Stimulated activated CD4-positive, alpha-beta T cell treated with anti-CD3 and anti-CD28 coated beads, Interleukin-1b, Interleukin-23, amount 100 ng/mL, for 1 hour (primary cell): ENCODE measurements at places on chromosomes 3 and 15.

DNA sequence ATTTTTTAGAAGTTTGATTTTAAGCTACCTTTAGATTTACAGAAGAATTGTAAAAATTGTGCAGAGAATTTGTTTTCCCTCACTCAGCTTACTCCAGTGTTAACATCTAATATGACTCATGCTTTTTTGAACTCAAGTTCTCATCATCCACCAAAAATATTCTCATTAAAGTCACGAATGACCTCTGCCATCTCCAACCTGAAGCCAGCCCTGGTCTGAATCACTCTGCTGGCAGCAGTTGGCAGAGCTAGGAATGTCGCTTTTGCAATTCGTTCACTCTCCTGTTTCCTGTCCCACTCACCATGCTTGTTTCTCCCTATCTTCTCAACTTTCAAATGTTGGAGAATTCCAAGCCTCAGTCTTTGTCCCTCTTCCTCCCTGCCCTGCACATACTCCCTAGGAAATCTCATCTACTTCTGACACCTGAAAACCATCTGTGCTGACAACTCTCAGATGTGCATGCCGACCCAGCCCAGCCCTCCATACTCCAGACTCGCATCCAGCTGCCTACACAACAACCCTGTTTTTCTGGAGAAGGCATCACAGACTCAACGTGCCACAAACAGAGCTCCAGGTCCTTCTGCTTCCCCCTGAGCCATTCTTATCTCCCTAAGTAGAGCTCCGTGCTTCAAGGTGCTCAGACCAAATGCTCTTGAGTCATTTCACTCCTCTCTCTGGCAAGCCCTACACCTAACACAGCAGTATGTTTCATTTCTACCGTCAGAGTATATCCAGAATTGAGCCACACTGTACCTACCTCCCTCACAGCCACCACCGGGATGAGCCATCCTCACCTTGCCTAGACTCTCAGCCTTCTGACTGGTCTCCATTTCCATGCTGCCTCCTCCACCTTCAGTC lies 24.9 kb downstream of the PRR23E start:
- DNase-seq: no peak

GRCh38 chr3:41320953-41321641 lies 121.8 kb downstream of the CTNNB1 start:
- DNase-seq: no peak

GRCh38 chr15:43439268-43439667 lies 53.7 kb downstream of the TP53BP1 start:
- no peak for DNase-seq

GRCh38 chr3:55988905-55989304 lies 479.4 kb downstream of the ERC2 start:
- no peak for DNase-seq

DNA sequence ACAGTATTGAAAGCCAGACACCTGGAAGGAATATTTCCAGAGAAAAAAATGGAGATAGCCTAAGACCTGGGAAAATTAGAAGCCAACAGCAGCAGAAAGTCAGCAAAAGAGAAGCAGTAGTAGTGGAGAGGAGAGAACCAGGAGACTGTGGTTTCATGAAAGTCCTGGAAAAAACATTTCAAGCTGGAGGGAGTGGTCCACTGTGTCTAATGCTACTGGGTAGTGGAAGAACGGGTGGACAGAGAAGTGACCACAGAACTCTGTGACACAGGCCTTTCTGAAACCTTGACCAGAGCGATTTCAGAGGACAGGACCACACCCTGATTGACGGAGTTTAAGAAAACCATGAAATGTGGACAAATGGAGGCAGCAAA lies 15.3 kb upstream of the SH3BP5 start:
- DNase-seq: no peak

DNA sequence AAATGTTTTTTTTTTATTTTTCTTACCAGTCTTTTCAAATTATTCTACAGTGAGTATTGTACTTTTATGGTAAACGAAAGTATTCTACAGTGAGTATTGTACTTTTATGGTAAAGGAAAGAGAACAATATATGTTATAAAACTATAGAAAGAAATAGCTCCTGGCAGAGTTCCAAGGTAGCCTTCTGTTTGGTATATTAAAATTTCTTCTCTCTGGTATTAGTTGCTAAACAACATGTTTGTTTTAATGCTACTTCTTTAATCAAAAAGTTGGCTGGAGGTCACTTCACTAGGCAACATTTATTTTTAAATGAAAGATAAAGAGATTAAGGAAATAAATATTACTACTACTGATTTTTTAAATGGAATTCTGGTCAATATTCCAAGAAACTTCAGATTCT lies 108.6 kb upstream of the ARL6 start:
- DNase-seq: no peak

GRCh38 chr15:39685999-39686613 lies 96.5 kb downstream of the FSIP1 start:
- DNase-seq: no peak

GRCh38 chr15:85035980-85036379 lies 54.3 kb downstream of the PDE8A start:
- no peak for DNase-seq

DNA sequence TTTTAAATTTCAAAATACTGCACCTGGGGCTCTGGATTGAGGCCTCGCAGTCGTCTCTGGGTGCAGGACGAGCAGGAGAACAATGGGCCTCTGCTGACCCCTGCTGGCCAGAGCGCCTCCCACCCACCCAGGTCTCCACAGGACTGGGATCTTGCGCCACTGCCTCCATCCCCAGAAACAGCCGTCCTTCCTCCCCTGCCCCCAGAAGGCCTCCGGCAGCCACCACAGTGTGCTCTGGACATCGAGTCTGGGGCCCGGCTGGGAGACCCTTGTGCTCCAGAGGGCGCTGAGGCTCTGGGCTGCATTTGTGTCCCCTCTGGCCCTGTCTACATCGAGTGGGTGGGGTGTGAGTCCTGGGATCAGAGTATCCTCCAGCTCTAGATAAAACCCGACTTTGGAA lies 6.7 kb upstream of the ACSBG1 start:
- peak; percentile 74 for DNase-seq

GRCh38 chr3:36244728-36245127 lies 135.6 kb upstream of the STAC start:
- no peak for DNase-seq

GRCh38 chr15:84969257-84969656 lies 12.4 kb upstream of the PDE8A start:
- DNase-seq: no peak

- DNase-seq: no peak
Measured at GRCh38 chr15:34018021-34018645, 20.9 kb downstream of the AVEN start.

- no peak for DNase-seq
Measured at GRCh38 chr3:61443886-61444285, 117.5 kb upstream of the PTPRG start.

DNA sequence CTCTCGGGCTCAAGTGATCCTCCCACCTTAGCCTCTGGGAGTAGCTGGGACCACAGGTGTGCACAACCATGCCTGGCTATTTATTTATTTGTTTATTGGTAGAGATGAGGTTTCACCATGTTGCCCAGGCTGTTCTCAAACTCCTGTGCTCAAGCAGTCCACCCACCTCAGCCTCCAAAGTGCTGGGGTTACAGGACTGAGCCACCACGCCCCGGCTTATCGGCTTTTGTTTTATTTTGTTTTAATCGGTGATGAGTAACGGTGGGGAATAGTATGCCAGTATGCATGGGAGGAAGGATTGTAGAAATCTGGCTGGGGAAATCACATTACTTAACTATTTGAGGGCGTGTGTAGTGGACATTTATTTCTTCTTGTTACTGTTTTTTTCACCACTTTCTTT lies 451.0 kb upstream of the GOLIM4 start:
- DNase-seq: no peak

DNA sequence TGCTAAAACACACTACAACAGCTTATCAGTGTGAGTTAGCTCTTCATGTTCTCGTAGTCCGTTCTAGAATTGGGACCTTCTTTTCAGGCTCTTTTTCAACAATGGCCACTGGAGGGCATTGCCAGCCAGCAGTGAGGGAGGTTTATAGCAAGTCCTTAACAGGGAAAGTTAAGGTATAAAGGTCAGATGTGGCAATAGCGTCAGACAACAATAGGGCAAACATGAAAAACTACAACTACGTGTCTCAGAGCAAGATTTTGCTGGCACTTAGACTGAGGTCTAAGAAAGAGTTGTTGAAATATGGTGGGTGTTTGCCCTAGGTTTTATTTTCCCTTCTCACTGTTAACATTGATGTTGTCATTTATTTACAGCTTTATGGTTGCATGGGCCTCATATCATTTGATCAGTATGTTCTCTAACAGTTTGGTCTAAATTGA lies 161.4 kb downstream of the GMNC start:
- no peak for DNase-seq

DNA sequence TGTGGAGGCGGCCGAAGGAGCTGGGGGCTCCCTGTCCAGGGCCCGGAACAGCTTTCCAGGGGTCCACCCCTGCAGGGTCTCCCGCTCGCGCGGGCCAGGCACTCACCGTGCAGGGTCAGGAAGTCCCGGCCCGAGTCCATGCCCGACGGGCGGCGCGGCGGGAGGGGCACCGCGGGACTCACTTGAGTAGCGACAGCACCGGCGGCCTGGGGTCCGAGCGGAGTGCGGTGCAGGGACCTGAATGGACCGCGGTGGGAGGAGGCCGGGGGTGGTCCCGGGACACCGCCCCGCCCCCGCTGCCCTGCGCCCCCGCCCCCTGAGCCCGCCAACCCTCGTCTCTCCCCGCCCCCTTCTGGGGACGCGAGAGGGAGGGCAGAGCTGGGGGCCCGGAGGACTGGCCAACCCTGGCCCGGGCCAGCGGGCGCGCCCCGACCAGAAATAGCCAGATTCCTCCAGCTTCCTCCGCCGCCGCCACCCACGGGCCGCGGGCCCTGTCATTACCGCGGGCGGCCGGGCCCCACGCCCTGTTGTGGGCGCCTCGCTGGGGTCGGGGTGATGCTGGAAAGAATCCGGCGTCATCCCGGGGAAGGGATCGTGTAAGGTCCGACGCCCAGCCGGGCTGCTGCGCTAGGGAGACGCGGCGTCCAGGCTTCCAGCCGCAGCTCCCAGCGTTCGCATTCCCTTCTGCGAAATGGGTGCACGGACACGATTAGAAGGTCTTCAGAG lies at the start of gene PLCD1:
Gene PLCD1 (minus strand): TSS at position 243 of the 726 bp plus-strand sequence. CDS start 103 bp downstream, at position 140.
- DNase-seq: no peak

- no peak for DNase-seq
Measured at GRCh38 chr15:69557707-69558409, 105.2 kb downstream of the RPLP1 start.

- no peak for DNase-seq
Measured at GRCh38 chr3:133712017-133712416, 34.2 kb upstream of the TF start.

GRCh38 chr3:11600501-11601282 lies 43.0 kb downstream of the VGLL4 start:
- DNase-seq: no peak

DNA sequence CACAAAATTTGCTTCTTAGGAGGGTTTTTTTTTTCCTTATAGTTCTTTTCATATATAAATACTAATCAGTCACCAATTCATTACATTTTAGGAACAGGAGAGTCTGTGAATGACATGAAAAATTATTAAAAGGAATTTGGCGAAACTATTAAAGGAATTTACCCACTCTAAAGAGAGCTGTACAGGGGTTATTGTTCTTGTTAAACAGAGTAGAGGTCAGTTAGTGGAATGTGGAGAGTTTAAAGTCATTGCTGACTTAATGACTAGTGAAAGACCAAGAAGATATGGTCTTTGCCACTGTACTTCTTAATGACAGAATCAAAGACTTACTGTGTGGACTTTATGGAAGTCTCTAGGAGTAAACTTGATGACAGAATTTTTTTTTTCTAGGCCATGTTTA lies 333.6 kb upstream of the C2CD4B start:
- DNase-seq: no peak

GRCh38 chr3:56488812-56489600 lies 20.7 kb upstream of the ERC2 start:
- no peak for DNase-seq

GRCh38 chr15:66682865-66683264 lies 19.2 kb upstream of the SMAD6 start:
- no peak for DNase-seq

GRCh38 chr15:70514251-70514650 lies 249.1 kb downstream of the UACA start:
- DNase-seq: no peak
